ENCODE measurements at places on chromosomes 12 and 14. TPM values are rescaled to one million over a fixed set of nuclear protein-coding genes. Genes with fewer than 3 reads are reported as not detected.

TIMELESS gene
- 5.3 TPM for total RNA-seq

SERPINA10 gene
- total RNA-seq, result not detected

PIANP gene
- 4.1 TPM for total RNA-seq

TSHR gene
- total RNA-seq, result 0.63 TPM

NXPH4 gene
- 1.6 TPM for total RNA-seq

IRAK3 gene
- total RNA-seq, result 6.9 TPM

FAM222A gene
- 5.9 TPM for total RNA-seq

NT5DC3 gene
- 33.2 TPM for total RNA-seq

MYRFL gene
- 1.3 TPM for total RNA-seq

KRT2 gene
- total RNA-seq, result not detected

TMEM30B gene
- under 0.01 TPM for total RNA-seq

NRL gene
- 2.2 TPM for total RNA-seq

All from parietal lobe (tissue), 2 donors.